ENCODE measurements at places on chromosomes 6 and 20. TPM values are rescaled to one million over a fixed set of nuclear protein-coding genes. Genes with fewer than 3 reads are reported as not detected.

DCDC2 gene
- total RNA-seq, result 0.06 TPM

TFAP2D gene
- not detected for total RNA-seq

TRDN gene
- 33.1 TPM for total RNA-seq

STXBP5 gene
- 5.3 TPM for total RNA-seq

GJA10 gene
- not detected for total RNA-seq

C6orf58 gene
- total RNA-seq, result not detected

UBE2V1 gene
- 126 TPM for total RNA-seq

ZBTB12 gene
- 32.0 TPM for total RNA-seq

GRCh38 chr6:44806656-44807055 lies 419.1 kb downstream of the CDC5L start:
- no peak overlapping the region for H3K4me3 ChIP-seq
- H3K27me3 ChIP-seq, result no peaks in the 10 kb centered on the region
- no peak overlapping the region for H3K27ac ChIP-seq
- H3K4me1 ChIP-seq, result no peaks in the 10 kb centered on the region

- no peaks in the 10 kb centered on the region for H3K27me3 ChIP-seq
- H3K36me3 ChIP-seq, result no peaks in the 10 kb centered on the region
- no peak for DNase-seq
- no peak overlapping the region for H3K4me3 ChIP-seq
- no peak overlapping the region for H3K27ac ChIP-seq
Measured at GRCh38 chr20:50381075-50381732, 129.0 kb upstream of the PTPN1 start.

DNA sequence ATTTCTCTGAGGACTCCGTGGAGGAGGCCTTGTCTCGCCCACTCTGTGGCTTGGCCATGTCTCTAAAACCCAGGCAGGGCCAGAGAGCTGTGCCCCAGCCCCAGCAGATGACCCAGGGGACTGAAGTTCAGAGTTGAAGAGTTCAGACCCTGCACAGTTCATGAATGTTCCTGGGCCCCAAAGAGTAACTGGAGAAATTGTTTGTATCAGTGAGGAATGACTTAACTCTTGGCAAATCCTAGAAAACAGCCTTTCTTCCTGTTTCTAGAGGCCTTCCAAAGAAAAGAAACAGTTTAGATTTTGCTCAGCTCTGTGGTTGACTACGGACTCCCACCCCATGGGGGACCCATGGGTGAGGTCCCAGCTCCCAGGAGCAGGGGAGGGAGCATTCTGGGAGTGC lies 62.1 kb upstream of the EYA2 start:
- H3K4me3 ChIP-seq, result no peak overlapping the region
- H3K4me1 ChIP-seq, result no peaks in the 10 kb centered on the region
- H3K36me3 ChIP-seq, result no peaks in the 10 kb centered on the region
- no peaks in the 10 kb centered on the region for H3K27me3 ChIP-seq
- H3K27ac ChIP-seq, result no peak overlapping the region

GRCh38 chr20:18638768-18639167 lies 50.9 kb downstream of the DTD1 start:
- no peak overlapping the region for H3K4me3 ChIP-seq
- no peaks in the 10 kb centered on the region for H3K36me3 ChIP-seq
- no peaks in the 10 kb centered on the region for H3K27me3 ChIP-seq

DNA sequence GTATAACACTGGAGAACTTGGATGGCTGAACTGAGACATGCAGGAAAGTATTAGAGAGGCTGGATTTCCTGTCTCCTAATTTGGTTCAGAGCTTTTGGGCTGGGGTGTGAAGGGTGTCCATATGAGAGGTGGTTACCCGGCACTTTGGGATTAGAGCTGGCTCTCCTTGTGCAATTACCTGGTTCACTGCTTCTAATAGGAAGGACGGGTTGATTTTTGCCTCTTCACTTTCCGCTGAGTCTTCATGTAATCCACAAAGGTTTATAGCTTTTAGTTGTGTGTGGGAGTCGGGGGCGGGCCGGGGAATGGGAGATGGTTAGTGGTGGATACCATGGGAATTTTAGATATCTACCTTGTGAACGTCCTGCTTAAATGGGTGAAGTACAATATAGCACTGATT lies 151.5 kb downstream of the BTBD3 start:
- no peak overlapping the region for H3K27ac ChIP-seq
- no peaks in the 10 kb centered on the region for H3K27me3 ChIP-seq
- peaks cover 10% of the 10 kb centered on the region for H3K4me1 ChIP-seq

GRCh38 chr20:5524896-5525295 lies 208.1 kb upstream of the PROKR2 start:
- H3K27me3 ChIP-seq, result no peaks in the 10 kb centered on the region
- H3K36me3 ChIP-seq, result no peaks in the 10 kb centered on the region
- no peak overlapping the region for H3K27ac ChIP-seq
- H3K4me1 ChIP-seq, result no peaks in the 10 kb centered on the region
- no peak overlapping the region for H3K4me3 ChIP-seq
- DNase-seq, result no peak

GRCh38 chr6:33211136-33211535 lies 2.8 kb downstream of the RING1 start:
- H3K4me3 ChIP-seq, result no peak overlapping the region
- no peak overlapping the region for H3K27ac ChIP-seq
- H3K4me1 ChIP-seq, result peaks cover 18% of the 10 kb centered on the region
- no peaks in the 10 kb centered on the region for H3K36me3 ChIP-seq

DNA sequence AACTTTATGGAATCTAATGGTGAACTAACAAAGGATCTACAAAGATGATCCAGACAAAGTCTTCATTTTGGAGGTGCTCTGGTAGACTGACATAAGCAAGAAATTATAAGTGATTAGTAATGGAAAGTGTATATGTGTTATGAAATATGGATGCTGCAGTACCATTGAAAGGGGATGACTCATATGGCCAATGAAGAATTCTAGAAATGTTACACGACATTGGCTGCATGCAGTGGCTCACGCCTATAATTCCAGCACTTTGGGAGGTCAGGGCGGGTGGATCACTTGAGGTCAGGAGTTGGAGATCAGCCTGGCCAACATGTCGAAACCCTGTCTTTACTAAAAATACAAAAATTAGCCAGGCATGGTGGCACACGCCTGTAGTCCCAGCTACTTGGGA lies 23.5 kb downstream of the CFAP206 start:
- DNase-seq, result no peak

DNA sequence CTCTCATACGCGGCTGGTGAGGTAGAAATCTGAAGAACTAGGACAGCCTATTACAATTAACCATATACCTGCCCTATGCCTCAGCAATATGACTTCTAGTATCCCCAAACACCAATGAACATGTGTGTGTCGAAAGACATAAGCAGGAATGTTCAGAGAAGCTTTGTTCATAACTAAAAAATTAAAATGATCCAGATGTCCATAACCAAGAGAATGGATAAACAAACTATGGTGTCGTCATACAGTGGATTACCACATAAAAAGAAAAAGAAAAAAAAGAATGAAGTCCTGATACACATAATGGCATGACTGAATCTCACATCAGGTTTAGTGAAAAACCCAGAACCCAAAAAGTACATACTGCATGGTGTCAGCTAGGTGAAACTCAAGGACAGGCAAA lies 73.9 kb downstream of the MDN1 start:
- no peaks in the 10 kb centered on the region for H3K4me1 ChIP-seq
- no peaks in the 10 kb centered on the region for H3K27me3 ChIP-seq
- no peak for DNase-seq
- peaks cover 45% of the 10 kb centered on the region for H3K36me3 ChIP-seq

- no peaks in the 10 kb centered on the region for H3K27me3 ChIP-seq
- H3K27ac ChIP-seq, result no peak overlapping the region
- no peak overlapping the region for H3K4me3 ChIP-seq
- H3K36me3 ChIP-seq, result peaks cover 10% of the 10 kb centered on the region
Measured at GRCh38 chr20:63196768-63197470, 19.0 kb downstream of the YTHDF1 start.

DNA sequence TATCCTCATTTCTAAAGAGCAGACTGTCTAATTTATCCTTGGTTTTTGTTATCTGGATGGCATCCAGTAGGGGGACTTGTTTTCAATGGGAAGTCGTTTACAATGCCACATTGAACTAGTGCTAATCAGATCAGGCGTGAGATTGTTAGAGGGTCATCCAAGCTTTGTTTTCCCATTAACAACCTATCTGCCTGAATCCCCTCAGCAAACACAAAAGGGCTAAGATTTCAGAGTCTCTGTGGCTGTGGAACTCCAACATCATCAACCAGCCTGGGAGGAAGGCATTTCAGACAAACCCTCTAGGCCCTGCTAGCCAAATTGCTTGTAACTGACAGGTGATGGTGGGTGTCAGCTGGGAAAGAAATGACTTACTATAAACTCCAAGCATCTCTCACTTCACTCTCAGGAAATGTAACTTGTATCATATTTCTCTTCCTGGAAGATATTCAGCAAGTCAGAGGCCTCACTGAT lies 47.7 kb downstream of the COL19A1 start:
- H3K36me3 ChIP-seq, result no peaks in the 10 kb centered on the region
- no peaks in the 10 kb centered on the region for H3K27me3 ChIP-seq
- H3K27ac ChIP-seq, result no peak overlapping the region
- DNase-seq, result no peak

- no peak overlapping the region for H3K4me3 ChIP-seq
- DNase-seq, result no peak
- no peaks in the 10 kb centered on the region for H3K27me3 ChIP-seq
- H3K36me3 ChIP-seq, result peaks cover 46% of the 10 kb centered on the region
Measured at GRCh38 chr20:5945963-5946362, 4.4 kb downstream of the TRMT6 start.

GRCh38 chr6:43434001-43434840 lies 6.9 kb downstream of the ABCC10 start:
- no peaks in the 10 kb centered on the region for H3K27me3 ChIP-seq
- peaks cover 17% of the 10 kb centered on the region for H3K4me1 ChIP-seq
- peaks cover 7% of the 10 kb centered on the region for H3K36me3 ChIP-seq
- DNase-seq, result no peak

- no peaks in the 10 kb centered on the region for H3K4me1 ChIP-seq
- H3K4me3 ChIP-seq, result no peak overlapping the region
- no peak overlapping the region for H3K27ac ChIP-seq
- H3K27me3 ChIP-seq, result no peaks in the 10 kb centered on the region
Measured at GRCh38 chr6:44567406-44567805, 179.9 kb downstream of the CDC5L start.

GRCh38 chr6:18214003-18214402 lies 50.3 kb downstream of the DEK start:
- H3K27ac ChIP-seq, result peak overlapping the region; percentile 6
- DNase-seq, result no peak
- H3K4me3 ChIP-seq, result no peak overlapping the region

DNA sequence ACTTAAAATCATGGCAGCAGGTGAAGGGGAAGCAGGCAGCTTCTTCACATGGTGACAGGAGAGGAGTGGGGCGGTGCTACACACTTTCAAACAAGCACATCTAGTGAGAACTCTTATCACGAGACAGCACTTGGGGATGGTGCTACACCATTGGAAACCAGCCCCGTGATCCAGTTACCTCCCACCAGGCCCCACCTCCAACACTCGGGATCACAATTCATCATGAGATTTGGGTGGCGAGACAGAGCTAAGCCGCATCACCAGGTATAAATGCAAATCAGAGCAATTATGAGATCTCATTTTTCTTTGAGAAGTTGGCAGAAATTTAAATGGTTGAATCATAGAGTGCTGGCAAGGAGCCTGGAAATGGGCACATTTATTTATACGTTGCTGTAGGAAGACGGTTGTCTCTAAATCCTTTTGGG lies 31.4 kb downstream of the IGF2R start:
- no peak overlapping the region for H3K4me3 ChIP-seq
- H3K36me3 ChIP-seq, result no peaks in the 10 kb centered on the region
- DNase-seq, result no peak
- no peaks in the 10 kb centered on the region for H3K4me1 ChIP-seq
- no peak overlapping the region for H3K27ac ChIP-seq

DNA sequence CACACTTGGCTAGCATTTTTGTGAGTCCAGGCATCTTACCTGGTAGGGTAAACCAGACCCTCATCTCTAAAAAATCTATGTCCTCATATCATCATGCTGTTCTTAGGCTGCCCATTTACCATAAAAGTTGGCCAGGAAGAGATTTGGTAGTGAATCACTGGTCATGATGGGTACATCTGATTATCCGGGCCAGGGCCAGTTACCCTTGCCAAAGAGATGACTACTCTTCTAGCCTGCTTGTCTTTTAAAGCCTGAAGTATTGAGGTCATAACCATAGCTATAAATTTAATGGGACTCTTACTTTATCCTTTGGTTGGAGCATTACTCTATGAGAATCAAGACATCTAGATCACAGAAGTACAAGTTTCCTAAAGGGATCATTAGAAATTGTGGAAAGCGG lies 276.8 kb downstream of the TENT5A start:
- no peaks in the 10 kb centered on the region for H3K36me3 ChIP-seq
- DNase-seq, result no peak
- H3K27me3 ChIP-seq, result no peaks in the 10 kb centered on the region

GRCh38 chr6:98525860-98526259 lies 308.5 kb upstream of the POU3F2 start:
- DNase-seq, result no peak
- no peaks in the 10 kb centered on the region for H3K36me3 ChIP-seq
- H3K27me3 ChIP-seq, result no peaks in the 10 kb centered on the region
- no peak overlapping the region for H3K27ac ChIP-seq

DNA sequence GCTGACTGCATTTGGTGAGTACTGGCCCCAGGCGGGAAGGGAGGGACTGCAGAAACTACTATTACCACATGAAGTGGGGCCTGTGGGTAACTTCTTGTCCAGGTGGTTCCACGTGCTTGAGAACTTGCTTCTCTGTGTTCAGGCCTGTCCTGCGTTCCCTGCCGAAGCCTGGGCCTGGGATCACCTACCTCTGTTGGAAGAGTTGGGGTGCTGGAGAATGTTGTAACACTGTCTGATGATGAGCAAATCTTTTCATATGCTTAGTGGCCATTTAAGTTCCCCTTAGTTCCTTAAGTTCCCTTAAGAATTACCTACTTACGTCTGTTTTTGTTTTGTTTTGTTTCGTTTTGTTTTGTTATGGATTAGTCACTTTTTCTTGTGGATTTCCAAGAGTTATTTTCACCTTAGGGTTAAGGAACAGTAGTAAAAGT lies 154.4 kb downstream of the DTNBP1 start:
- no peak overlapping the region for H3K27ac ChIP-seq
- H3K4me1 ChIP-seq, result no peaks in the 10 kb centered on the region
- DNase-seq, result no peak
- no peak overlapping the region for H3K4me3 ChIP-seq
- H3K36me3 ChIP-seq, result peaks cover 12% of the 10 kb centered on the region
- H3K27me3 ChIP-seq, result no peaks in the 10 kb centered on the region

DNA sequence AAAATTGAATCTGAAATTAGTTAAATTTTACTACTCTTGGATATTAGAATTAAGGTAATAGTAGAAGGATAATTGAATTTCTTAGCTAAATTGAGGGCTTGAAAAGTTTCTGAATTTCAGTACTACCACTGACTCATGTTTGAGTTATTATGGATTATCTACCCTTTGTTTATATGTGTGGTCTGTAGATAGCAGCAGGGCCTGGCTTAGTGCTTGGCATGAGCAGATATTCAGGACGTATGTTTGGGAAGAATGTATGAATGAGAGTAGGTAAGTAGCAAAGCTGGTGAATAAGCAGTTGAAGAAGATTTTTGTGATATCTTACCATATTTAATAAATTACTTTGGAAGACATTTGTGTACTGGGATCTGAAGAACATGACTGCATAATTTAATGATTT lies 152.7 kb downstream of the MACROD2 start:
- peaks cover 5% of the 10 kb centered on the region for H3K4me1 ChIP-seq
- no peaks in the 10 kb centered on the region for H3K27me3 ChIP-seq
- no peak overlapping the region for H3K4me3 ChIP-seq
- H3K36me3 ChIP-seq, result no peaks in the 10 kb centered on the region
- H3K27ac ChIP-seq, result no peak overlapping the region
- peak; percentile 21 for DNase-seq

Measured in cardiac muscle cell (in vitro differentiated cells and primary cell).